Right renal pelvis (tissue), 4 donors: ENCODE measurements at places on chromosomes 4 and X.

GRCh38 chrX:15547356-15547755 lies 46.7 kb downstream of the BMX start:
- DNase-seq = no peak

DNA sequence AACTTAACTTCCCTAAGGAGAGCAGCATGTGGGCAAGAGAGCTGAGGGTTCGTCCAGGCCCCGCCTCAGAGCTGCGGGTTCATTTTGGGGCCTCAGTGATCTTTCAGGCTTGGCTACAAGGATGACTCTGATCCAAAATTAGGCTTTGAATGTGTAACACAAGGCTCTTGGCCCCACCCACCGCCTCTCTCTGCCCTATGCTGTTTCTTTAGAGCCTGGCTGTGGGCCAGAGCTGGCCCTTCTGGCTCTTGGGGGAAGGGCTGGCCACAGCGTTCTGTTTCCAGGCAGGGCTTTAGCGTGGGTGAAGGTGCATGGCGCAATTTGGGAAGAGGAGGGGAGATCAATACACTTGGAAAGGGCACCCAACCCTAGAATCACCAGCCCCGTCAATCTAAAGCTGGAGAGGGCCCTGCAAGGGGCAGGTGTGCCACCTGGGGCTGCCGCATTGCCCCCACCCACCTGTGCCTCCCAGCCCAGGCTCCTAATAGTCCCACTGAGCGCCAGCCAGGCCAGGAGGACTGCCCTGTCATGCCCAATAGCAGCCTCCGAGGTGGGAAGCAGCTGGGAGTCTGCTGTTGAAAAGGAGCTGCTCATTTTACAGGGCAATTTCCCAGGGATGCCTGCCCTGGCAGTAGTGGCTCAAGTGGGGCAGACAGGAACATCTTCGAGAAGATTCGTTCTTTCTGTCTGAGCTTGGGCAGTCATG lies 84.5 kb upstream of the MAML3 start:
- DNase-seq = no peak

- DNase-seq = no peak
Measured at GRCh38 chr4:184351560-184352451, 122.5 kb downstream of the IRF2 start.

GRCh38 chrX:100748108-100748507 lies 16.2 kb upstream of the SYTL4 start:
- no peak for DNase-seq

- DNase-seq = no peak
Measured at GRCh38 chr4:6616087-6616995, 24.1 kb upstream of the MRFAP1 start.
